ENCODE measurements at places on chromosomes 5 and 9.
A peak's percentile ranks its signal among the peaks of the same experiment; 100 is the strongest.

GRCh38 chr5:100898504-100899346, 4.4 kb downstream of the ST8SIA4 start:
- DNase-seq, result no peak

DNA sequence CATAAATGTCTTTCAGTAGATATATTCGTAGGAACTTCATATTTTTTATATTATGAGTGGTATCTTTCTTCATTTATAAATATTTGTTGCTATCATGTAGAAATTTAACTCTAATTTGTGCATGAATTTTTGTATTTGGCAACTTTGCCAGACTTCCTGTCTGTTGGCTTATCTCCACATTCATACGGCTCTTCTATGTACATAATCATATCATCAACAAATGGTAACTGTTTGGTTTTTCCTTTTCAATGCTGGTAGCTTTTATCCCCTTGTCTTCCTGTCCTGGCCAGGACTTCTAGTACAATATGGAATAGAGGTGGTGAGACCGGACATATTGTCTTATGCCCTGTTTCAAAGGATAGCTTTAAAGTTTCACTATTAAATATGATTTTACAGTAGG, 132.3 kb upstream of the COL5A1 start:
- DNase-seq, result no peak

DNA sequence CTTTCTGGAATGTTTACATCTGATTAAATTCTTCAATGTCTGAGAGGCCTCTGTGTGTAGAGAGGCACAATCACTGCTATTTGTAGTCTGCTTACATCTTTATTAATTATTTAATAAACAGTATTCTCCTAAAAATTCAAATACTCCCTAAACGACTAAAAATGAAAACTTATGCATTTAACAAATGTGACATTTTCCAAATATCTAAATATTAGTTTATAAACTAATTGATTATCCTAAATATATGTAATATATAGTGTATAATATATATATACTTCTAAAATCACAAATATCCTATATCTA, 57.7 kb upstream of the ZBED3 start:
- DNase-seq, result no peak

DNA sequence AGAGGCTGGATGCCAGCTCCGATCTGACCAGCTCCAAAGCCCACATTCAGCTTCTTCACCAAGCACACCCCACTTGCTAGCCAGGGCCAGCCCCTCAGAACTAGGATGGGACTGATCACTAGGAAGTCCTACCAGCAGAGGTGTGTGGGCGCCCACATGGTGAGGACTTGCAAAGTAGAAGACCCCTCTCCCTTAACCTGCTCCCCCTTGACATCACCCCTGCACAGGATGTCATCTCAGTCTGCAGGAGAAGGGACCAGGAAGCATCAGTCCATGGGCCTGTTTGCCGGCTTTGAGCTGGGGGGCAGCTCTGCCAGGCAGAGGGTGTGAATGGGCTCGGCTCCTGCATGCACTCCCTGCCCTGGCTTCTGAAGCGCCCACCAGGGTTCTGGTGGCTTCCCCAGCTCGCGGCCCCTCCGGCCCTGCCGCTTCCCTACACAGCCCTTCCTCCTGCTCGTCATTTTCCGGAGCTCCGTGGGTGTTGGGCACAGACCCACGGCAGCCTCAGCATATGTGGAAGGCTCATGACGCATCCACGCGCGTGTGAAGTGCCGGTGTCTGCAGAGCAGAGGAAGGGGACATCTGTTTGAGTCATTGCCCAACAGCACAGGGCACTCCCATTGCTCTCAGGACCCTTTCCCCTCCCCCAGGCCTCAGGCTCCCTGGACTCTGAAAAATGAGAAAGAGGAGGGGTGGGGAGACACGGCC, 3.7 kb upstream of the FAM78A start:
- DNase-seq, result no peak

DNA sequence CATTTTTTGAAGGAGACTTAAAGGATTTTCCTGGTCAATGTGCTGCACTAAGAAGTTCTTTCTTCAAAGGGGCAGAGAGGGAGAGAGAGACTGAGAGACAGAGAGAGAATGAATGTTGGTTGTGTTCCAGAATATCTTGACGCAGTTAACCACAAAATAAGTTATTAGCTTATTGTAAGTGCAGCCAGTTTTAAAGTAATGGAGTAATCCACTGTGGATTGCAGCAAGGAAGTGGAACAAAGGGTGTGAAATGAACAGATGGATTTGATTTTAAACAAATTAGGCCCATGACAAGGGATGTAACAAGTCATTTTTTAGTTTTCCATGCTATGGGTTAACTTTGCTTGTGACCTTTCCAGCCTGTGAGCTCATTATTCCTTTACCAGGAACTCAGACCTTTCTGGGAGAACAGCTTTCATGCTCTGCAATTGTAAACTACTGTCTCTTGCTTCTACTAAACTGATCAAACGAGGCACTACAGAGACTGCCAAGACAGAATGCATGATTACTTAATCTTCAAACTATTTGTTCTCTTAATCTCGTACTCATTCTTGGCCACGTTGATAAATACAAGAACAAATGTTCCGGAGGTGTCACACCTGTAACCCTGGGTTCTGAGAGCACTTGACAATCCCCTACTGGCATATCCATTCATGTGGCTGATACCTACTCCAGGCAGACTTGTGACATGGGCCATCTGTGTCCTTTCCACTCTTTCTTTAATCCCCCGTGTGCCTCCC, 131.1 kb downstream of the TLE1 start:
- peak; percentile 77 for DNase-seq

GRCh38 chr9:107819772-107820565, 330.4 kb upstream of the KLF4 start:
- no peak for DNase-seq

DNA sequence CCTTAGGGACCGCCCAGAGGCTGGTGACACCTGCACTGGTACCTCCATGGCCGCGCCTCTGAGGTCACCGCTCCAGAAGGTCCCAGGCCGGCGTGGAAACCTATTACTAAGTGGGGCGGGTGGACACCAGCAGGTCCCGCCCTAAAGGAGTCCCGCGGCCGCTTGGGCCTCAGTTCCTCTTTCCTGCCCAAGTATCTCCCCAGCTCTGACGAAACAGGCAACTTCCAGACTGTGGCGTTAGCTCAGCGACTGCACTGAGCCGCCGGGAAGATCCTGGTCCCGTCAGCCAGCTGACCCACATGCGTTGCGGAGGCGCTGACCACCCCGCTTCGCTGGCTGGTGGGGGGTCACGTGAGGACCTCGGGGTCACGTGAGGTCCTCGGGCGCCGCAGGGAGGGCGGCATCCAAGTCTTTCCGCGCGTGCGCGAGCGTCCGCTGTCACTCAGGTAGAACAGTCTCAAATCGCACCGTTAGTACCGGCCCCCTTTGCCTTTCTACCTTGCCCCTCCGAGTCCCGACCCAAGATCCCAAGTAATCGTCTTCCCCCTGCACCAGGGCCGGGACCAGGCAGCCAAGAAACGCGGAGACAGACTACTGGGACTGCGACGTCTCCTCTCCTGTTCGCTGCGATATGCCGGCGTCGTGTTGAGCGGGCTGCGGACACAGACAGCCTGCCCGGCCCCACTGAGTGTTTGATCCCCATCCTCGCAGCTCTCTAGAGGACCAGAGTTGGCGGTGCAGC, 53.7 kb upstream of the KDM4C start:
- peak; percentile 51 for DNase-seq

All from stromal cell of bone marrow (primary cell).